Activated naive CD8-positive, alpha-beta T cell treated with anti-CD3 and anti-CD28 coated beads for 36 hours (primary cell): ENCODE measurements at places on chromosomes 11 and 22.

DNA sequence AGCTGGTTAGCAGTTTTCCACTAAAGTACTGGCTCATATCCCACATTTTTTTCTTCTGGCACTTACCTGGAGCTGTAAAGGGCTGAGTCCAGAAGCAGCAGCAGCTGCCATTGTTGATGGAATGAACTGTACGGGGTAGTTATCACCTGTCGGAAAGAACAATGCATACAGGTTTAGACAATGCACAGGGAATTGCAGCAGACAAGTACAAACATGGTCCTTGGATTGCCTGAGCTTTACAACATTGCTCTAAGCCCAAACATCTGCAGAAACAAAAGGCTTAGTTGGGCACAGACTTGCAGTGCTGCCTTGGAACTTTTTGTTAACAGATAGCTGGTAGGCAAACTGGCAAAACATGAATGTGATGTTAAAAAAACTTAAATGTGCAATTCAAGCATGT is 258.8 kb downstream of the SOX6 start:
- DNase-seq, result no peak

DNA sequence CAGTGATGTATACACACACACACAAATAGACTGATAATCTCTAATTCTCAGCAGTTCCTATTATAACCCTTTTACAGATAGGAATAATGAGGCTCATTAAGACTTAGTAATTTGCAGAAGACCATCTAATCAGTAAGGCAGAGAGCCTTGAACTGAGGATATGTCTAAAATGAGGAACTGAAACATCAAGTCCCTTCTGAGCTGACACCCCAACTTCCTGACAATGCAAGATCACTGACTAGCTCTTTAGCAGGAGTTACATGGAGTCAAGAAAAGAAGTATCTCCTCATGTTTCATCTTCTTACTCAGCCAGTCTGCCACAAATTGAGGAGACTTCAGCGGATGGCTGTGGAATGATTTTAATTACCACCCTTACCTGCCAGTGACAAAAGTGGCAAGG is 193.0 kb downstream of the MSANTD4 start:
- no peak for DNase-seq

- no peak for DNase-seq
Measured at GRCh38 chr22:47094861-47095330, 332.4 kb downstream of the TBC1D22A start.

- DNase-seq, result no peak
Measured at GRCh38 chr11:30565027-30565426, 21.1 kb downstream of the MPPED2 start.

DNA sequence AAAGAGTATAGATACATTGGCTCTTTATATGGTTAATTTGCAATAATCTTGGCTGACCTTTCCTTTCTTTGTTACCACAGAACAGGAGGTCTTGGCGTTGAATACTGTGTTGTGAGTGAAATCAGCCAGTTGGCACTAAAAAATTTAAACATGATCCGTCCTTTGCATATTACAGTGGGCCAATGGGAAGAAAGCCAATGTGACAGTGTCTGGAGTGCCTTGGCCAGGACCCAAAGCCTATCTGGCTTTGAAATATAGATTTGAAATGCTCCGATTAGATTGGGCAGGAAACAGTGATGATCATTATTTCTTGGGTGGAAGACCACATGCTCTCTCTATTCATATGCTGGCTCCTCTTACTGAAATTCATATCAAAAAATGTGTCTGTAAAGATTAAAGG is 339.6 kb upstream of the ANO3 start:
- DNase-seq, result no peak

DNA sequence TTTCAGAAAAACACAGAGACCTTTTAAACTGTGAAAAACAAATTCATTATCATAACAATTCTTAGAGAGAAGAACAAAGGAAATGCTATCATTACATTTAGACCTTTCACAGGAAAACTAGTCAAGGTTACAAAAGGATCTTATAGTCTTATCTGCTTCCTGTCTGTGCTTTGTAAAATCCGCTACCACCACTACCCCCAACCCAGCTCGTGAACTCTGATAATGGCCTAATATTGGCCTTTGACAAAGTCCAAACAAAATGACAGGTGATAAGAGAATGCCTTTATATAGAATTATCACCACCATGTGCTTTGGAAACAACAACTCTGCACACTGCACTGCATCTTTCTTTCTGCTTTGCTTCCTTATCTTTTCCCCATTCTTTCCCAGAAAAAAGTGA is 272.5 kb downstream of the SBF2 start:
- no peak for DNase-seq

DNA sequence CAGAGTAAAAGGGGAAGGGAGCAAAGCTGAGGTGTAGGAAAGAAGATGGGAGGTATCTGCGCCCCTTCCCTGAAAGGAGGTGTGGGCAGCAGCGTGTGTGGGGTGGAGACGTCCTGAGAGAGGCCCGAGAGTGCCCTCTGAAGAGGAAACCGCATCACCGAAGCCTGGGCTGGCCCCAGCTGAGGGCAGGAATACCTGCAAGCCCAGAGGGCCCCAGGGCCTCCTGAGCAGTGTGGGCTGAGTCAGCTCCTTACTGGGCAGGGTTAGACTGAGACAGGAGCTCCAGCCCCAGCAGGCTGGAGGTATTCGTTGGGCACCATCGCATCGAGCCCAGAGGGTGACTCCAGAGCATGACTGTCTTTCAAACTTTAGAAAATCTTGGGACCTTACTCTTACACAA is 534.0 kb upstream of the B3GAT1 start:
- no peak for DNase-seq

DNA sequence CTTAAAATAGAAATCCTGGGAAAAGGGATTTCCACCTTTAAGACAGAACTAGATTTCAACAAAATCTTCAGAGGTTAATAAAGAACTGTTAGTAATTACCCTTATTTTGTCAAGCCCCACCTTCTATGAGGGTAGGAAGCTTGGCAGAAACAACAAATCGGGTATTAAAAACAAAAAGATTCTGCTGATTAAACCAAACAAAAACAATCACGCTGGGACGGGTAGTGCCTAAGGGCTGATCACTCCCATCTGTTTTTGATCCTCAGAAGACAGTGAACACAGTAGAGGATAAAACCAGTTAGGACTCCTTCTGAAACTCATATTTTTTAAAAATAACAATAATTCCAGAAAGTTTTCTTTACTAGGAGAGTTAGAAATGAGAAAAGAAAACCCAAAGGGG is 441.3 kb upstream of the API5 start:
- no peak for DNase-seq

- DNase-seq, result no peak
Measured at GRCh38 chr11:19845626-19846025, 133.0 kb downstream of the NAV2 start.

DNA sequence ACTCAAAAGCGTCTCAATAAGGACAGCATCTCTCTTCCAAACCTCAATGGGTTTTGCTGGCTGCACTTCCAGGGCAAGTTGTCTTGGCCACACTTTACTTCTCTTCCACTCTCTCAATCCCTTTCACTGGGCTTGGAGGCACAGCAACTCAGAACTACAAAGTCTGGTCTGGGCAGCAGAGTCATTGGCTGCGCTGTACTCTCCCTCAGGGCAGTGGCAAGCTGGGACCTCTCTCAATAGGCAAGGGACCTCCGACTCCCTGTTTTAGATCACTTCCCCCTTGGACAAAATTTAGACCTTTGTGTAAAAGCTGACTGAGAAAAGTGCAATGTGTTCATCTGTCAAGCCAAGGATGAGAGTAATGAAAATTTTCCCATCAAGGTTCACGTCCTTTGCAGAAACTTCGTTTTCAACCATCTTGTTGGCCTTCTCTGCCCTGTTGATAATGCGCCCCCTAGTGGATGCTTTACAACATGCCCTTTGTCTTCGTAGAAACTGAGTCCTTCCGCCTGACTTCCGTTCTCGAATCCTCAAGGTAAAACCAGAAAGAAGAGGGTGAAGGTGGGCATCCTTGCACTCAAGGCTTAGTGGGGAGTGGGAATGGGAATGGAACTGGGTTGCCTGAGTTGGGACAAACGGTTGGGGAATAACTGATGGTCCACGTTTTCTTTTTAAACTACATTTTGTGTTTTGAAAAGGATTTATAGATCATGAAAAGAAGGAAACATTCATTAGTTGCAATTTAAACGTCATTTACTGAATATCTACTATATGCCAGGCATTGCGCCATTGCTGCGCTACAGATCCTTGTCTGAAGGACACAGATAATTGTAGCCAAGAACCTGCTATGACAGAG is 99.1 kb downstream of the CD44 start:
- DNase-seq, result peak; percentile 31

GRCh38 chr11:58286249-58286648 is 18.2 kb upstream of the OR10W1 start:
- DNase-seq, result no peak

DNA sequence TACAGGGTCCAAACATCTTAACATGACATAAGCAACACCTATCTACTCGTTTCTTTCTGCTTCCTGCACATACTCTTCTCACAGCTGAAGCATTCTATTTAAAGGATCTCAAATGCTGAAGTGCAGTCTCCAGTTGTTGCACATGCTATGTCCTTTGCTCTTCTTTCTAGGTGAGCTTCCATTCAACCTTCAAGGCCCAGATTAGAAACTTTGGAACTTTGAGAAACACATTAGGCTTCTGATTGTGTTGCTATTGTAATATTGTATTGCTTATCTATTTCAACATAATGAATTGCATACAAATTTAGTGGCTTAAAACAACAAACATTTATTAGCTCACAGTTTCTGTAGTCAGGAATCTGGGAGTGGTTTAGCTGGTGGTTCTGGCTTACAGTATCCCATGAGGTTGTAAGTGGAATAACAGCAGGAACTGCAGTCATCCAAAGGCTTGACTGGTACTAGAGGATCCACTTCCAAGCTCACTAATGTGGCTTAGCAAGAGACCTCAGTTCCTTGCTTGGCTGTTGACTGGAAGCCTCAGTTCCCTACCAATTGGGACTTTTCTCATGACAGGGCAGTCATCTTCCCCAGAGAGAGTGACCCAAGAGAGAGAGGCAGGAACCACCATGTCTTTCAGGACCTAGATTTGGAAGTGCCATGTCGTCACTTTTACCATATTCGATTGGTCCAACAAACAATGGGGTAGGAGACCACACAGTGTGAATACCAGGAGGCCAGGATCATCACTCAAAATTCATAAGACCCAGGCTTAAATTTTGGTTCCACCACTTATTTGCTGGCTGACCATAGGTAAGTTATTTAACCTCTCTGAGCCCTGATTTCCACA is 27.2 kb upstream of the RASSF10 start:
- DNase-seq, result no peak

GRCh38 chr11:72026090-72026489 is 27.4 kb downstream of the IL18BP start:
- DNase-seq, result no peak

DNA sequence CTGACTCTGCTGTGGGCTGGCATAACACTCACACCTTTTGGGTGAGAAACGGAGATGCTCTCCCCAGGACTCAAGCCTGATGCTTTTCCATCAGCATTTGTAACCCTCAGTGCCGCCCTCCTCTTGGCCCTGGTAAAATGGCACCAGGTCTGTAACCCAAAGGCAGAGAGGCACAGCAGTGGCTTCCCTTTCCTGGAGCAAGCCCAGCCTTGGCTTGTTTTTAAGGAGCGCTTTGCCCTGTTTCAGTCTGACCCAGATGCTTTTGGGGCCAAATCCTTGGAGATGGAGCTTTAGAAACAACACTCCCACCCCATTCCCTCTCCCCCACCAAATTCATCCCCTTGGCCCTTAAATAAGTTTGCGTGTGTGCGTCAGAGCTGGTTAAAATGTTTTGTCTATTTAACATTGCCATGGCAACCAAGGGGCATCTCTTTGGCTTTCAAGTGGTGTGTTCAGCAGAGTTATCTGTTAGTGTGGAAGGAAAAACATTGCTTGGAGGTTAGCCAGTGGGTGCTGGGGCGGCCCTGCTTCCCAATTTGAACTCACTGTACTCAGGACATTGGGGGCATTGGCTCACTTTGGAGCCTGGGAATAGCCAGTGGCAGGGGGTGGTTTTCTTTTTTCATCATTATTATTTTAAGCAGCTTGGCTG is 134.1 kb downstream of the NAV2 start:
- no peak for DNase-seq

- DNase-seq, result no peak
Measured at GRCh38 chr11:67656278-67656922, 5.9 kb upstream of the ACY3 start.

- peak; percentile 5 for DNase-seq
Measured at GRCh38 chr22:41779929-41780505, 20.5 kb upstream of the CCDC134 start.

- DNase-seq, result no peak
Measured at GRCh38 chr11:66849501-66850234, 6.4 kb downstream of the RCE1 start.

GRCh38 chr11:93846411-93846810 is 4.0 kb downstream of the VSTM5 start:
- DNase-seq, result no peak

- DNase-seq, result no peak
Measured at GRCh38 chr22:36104435-36104834, 56.1 kb downstream of the APOL3 start.

GRCh38 chr11:31656051-31656450 is 146.5 kb downstream of the ELP4 start:
- DNase-seq, result no peak

DNA sequence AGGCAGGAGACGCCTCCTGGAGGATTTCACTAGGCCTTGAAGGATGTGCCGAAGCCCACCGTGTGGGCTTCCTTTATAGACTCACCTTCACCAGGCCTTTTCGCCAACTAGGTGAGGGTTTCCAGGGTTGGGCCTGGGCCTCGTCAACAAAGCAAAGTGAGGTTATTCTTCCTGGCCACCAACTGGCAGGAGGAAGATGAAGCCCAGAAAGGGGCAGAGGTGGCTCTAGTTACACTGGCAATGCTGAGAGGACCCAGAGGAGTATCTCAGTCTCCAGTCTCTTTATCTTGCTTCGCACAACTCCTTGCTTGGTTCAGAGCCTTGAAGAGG is 404 bp upstream of the RELT start:
- no peak for DNase-seq

DNA sequence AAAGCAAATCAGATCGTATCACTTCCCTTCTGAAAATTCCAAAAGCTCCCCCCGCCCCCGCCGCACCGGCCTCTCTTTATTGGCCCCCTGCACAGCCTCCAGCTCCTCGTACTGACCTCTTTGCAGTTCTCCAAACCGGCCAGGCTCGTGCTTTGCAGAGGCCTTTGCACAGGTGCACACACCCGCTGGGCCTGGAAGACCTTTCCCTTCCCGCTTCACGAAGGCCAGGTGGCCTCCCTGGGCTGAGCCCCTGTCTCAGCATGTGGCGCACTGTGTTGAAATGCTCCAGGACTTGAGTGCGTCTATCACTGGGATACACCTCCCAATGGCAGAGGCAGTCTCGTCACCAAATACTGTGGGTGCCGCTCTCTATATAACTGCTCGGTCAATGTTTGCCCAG is 13.2 kb upstream of the ADA2 start:
- no peak for DNase-seq

DNA sequence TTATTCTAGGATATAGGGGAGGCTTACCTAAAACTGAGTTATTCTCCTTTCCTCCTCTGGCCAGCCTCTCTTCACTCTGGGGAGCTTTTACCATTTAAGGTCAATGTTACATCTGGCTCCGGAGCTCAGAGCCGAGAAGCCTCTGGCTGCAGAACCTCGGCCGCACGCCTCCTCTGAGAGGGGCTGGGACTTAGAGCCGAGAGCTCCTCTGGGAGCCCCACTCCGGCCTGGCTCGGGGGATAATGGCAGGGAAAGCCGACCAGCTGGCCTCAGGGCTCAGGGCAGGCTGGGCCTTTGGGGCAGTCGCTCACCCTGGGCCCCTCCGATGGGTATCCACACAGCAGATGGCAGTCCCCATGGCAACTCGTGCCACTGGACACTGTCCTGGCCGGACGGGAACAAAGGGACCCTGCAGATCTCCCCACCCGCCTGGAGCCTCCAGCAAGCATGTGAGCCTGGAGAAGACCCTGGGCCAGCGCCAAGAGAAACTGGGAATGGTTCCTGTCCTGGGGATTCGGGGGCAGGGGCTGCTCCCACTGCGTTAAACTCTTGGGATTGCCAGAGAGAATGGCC is at the start of gene IRAG1:
Gene IRAG1 (minus strand): TSS at position 247 of the 573 bp plus-strand sequence. CDS start 153 bp downstream, at position 94.
- DNase-seq, result no peak
